ENCODE measurements at places on chromosomes 5 and 9.

DNA sequence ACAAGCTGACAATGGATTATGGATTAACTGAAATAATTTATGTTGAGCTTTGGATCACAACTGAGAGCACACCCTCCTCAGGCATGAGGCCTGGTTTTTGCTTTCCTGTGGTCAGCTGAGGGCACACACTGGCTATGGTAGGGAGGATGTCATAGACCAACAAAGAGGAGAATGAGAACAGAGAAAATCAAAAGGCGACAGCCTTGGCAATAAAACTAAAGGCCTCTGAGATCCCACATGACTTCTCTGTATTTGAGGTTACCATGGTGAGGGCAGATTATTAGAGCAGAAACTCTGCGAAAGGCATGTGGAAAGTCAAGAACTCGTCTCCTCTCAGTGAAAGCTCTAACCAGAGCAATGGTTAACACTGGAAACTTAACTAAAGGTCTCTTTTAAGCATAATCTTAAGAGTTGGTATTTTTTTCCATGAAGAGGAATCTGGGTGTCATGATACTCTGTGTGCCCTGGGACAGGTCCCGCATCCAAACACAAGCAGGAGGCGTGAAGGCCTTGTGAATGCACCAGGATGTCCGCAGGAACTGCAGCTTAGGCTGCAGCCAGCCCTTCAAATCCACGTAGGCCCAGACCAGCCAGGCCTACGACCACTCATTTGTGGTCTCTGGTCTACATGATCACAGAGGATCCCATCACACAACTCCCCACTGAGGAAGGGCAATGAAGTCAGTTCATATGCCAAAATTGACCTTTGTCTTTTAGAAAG is 12.4 kb upstream of the MEIKIN start:
- DNase-seq = no peak

- no peak for DNase-seq
These were observed 657.6 kb upstream of the RIOK2 start for GRCh38 chr5:97840643-97841042.

GRCh38 chr5:149364719-149365118 is 6.9 kb downstream of the PCYOX1L start:
- no peak for DNase-seq

DNA sequence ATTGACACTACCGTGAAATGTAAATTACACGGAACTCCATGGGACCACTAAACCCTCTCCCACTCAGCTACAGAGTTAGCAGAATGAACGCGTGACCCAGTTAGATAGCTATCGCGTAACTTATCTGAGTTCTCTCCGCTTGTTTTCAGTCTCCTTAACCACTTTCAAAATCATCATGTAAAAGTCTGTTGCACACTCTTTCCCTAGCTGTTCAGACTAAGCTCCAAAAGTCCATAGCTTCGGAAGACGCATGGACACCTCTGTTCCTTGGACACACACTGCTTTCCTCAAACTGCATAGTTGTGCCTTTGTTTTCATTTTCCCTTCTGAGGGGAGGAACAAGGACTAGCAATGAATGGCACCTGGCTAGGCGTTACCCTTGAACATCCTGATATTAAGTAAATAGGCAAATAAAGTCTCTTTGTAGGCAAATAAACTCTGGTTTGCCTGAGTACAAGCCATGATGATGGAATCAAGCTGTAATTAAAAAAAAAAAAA is 83.3 kb downstream of the DAPK1 start:
- DNase-seq = no peak

GRCh38 chr9:7186175-7186574 is 428.4 kb downstream of the KDM4C start:
- no peak for DNase-seq

GRCh38 chr9:88587885-88588649 is 53.1 kb downstream of the NXNL2 start:
- no peak for DNase-seq

DNA sequence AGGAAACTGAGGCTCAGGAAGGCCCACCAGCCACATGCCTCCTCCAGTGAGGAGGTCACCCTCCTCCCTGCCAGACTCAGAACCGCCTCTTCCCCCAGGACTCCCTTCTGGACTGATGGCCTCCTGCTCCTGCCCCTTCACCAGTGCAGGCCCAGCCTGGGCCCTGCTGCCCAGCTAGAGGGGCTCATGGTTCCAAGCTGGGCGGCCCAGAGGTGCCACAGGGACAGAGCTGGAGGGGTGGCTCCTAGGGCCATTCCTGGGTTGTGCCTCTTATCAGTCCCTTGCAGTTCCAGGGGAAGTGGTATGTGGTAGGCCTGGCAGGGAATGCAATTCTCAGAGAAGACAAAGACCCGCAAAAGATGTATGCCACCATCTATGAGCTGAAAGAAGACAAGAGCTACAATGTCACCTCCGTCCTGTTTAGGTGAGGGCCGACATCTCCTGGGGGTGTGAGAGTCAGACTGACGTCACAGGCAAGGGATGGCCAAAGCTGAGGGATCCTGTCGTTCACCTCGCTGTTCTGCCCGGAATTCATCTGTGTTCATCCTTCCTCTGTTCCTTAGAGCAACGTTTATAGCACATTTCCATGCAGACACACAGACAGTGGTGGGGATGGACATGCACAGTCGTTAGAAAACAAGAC is 819 bp downstream of the LCN2 start:
- DNase-seq = no peak

DNA sequence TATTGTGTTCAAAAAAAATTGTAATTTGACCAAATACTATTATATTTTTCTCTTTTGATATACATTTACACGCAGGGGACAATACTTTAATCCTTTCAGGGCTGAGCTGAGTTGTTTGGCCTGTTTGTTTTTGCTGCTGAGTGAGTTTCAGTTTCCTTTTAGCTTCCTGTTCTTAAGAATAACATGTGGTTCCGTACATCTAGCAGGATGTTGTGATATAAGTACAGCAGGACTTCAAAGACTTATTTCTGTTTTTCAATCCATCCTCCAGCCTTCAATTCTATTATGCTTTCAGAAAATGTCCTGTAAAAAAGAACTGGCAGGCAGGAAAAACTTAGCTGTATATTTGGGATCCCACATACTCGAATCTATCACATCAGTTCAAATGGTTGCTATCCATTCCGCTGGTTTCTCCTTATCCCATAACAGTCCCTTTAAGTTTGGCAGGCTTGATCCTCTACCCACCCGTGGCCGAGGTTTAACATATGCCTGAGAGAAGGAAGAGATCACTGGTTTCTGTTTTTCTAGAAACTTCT is 1037.3 kb upstream of the ACO1 start:
- no peak for DNase-seq

DNA sequence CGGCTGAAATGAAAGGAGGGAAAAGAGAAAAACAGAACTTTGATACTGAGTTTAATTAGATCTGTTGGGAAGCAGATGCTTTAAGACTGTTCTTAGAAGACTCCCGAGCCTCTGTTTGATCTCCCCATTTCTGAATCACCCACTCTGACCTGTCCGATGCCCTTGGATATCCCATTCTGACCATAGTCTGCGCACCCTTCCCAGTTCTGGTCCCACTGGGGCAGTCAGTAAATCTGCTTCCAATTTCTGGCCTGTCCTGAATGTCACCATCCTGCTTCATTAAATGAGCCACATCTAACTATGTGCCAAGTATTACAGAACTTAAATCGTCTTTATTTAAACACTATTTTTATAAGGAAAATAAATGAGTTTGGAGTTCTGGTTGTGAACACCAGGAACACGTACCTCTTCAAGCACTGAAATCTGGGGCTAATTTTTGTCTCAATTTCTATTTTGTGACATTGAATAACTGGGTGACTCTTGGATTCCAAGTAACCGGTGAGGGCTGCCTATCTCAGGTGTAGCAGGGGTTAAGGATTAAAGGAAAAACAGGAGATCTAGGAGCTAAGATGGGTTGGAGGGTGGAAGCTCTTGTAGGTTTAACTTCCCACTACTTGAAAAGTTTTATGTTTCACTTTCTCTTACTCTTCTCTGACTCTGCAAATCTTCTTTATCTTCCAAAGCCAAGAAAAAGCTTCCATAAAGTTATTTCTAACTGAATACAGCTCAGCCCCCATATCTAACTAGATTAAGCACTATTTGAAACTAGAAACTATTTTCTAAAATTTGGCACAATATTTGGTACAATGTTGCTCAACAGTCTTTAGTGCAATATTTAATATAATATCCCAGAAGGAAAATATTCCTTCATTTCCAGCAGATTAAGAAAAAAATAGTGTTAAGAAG is 40.1 kb downstream of the ALDH1A1 start:
- no peak for DNase-seq

GRCh38 chr9:20507431-20507830 is 114.9 kb downstream of the MLLT3 start:
- DNase-seq = no peak

GRCh38 chr5:132425009-132425937 is 55.8 kb downstream of the SLC22A5 start:
- DNase-seq = no peak

DNA sequence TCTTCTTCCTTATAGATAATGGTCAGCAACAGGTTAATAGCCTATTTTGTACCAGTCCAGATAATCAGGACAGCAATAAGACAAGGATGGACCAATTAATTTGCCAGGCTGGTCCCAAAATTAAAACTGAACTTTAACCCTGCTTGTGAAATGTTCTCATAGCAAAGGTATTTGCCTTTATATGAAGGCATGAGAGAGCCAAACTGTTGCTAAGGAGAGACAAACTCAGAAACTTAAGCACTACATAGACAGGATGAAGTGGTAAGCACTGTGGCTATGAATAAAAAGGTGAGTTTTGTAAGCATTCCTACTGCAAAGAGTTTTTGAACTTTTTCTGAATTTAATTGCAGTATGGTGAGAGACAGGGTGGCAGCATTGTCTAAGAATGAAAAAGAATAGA is 174.7 kb upstream of the PPP1R2B start:
- no peak for DNase-seq

- DNase-seq = no peak
These were observed 131.9 kb downstream of the UGCG start for GRCh38 chr9:112028242-112029221.

GRCh38 chr5:75275756-75276155 is 39.1 kb upstream of the ANKRD31 start:
- DNase-seq = no peak

DNA sequence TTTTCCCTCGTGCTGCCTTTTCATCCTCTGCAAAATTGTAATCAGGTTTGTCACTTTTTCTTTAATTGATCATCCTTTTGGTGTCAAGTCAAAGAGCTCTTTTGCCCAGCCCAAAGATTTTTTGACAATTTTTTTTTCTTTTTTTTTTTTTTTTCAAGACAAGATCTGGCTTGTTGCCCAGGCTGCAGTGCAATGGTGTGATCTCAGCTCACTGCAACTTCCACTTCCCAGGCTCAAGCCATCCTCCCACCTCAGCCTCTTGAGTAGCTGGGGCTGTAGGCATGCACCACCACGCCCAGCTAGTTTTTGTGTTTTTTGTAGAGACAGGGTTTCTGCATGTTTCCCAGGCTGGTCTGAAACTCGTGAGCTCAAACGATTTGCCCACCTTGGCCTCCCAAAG is 36.7 kb downstream of the CDK7 start:
- DNase-seq = no peak

Data from NCI-H1417 treated with DMSO at 0.1 percent for 48 hours (cell line).